ENCODE measurements at places on chromosomes 13 and 19. TPM values are rescaled to one million over a fixed set of nuclear protein-coding genes. Genes with fewer than 3 reads are reported as not detected.

DNA sequence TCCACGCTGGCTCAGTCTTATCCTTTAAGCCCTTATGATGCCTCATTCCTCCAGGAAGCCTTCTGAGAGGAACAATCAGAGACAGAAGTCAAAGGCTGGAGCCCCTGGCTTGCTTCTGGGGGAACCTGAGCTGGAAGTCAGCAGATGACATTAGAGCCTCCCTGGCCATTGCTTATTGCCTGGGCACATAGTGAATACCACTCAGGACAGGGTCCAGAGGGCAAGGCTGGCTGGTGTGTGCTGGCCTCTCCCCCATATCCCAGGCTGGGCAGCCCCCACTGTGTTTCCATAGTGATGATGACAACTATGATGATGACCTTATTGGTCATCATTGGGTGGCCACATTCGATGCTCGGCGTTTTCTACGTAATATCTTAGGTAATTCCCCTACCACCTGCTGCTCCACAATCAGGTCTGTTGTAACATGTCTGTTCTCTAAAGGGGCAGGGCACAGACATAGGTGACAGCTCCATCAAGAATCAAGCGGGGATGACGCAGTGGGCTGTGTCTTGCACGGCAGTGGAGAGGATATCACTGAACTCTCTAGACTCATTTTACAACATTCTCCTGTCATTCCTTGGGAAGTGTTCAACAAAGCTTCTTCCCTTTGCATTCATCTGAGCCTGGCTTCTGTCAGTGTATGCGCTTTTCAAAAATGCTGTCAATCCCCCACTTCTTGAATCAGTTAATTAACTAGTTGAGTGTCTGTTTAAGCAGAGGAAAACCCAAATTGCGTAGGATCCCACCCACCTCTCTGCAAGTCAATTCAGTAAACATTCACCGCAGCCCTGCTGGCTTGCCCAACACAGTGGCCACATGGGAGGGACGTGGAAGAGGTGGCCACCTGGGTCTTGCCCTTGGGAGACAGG, 89.4 kb upstream of the TSHZ3 start:
- DNase-seq, result no peak

- DNase-seq, result no peak
Observed at GRCh38 chr19:21328406-21328805, 804 bp downstream of the ZNF708 start.

- DNase-seq, result no peak
Observed at GRCh38 chr13:56400774-56401173, 739.9 kb upstream of the PRR20A start.

The SIGLEC6 gene
- total RNA-seq, result not detected

The ETFB gene
- 49.8 TPM for total RNA-seq

DNA sequence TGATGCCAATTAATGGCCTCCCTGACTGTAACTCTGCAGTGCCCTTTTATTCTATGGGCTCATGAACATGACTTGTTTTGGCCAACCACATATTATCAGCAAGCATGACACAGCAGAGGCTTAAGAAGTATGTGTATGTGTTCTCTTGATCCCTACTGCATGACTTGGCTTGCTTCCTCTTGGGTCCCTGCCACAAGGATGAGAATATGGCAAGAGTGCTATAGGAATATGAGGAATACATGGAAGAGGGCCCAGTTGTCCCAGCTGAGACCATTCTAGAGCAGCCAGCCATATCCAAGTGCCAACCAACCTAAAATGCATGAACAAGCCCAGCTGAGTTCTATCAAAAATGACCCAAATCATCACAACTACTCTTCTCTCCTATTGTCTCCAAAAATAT, 576.7 kb upstream of the PCDH9 start:
- no peak for DNase-seq

- DNase-seq, result no peak
Observed at GRCh38 chr13:44853641-44854040, 135.6 kb downstream of the NUFIP1 start.

- peak; percentile 45 for DNase-seq
Observed at GRCh38 chr13:30998136-30999088, 66.0 kb downstream of the TEX26 start.

GRCh38 chr13:40657307-40657706, 9.1 kb downstream of the FOXO1 start:
- no peak for DNase-seq

DNA sequence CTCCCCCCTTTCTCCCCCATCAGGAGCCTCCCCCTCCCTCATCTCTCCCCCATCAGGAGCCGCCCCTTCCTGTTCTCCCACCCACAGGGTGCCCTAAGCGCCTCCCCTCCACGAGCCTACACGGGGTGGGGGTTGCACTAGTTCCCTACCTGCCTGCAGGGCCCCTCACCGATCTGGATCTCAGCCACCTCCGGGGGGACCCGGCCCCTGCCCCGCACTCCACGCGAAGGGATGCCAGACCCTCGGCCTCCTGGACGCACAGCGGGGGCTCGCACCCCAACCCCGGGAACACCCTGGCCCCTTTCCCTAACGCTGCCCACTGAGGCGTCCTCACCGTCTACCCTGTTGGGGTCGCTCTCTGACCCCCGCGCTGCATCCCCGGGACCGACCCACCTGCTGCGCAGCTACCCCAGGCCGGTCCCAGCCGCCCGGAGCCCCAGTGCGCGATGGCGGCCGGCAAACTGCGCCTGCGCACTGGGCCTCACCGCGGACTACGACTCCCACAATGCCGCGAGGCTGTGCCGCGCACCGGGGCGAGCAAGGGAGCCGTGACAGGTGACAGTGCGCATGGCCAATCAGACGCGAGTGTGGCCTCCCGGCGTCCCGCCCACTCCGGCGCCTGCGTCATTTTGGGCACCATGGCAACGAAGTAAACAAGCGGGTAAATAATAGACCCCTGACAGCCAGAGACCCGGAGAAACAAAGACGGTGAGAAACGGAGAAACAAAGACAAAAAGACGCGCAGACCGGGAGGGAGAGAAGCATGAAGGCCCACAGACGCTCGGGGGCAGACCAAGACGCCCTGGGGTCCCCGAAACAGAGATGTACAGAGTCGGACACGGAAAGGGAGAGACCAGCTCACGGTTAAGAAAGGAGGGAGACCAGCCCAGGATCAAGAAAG, at the start of gene ZSCAN18:
ZSCAN18 (minus strand) TSS at position 451 of the 901 bp plus-strand sequence. CDS start 7,964 bp downstream, outside the sequence.
- DNase-seq, result peak; percentile 91

The OSCAR gene
- 0.47 TPM for total RNA-seq

The LENG9 gene
- total RNA-seq, result 5.9 TPM

- peak; percentile 17 for DNase-seq
Observed at GRCh38 chr19:42216653-42217519, 591 bp downstream of the DEDD2 start.

GRCh38 chr19:8438236-8438635, 6.5 kb upstream of the HNRNPM start:
- no peak for DNase-seq

The ZNF823 gene
- total RNA-seq, result 18.6 TPM

DNA sequence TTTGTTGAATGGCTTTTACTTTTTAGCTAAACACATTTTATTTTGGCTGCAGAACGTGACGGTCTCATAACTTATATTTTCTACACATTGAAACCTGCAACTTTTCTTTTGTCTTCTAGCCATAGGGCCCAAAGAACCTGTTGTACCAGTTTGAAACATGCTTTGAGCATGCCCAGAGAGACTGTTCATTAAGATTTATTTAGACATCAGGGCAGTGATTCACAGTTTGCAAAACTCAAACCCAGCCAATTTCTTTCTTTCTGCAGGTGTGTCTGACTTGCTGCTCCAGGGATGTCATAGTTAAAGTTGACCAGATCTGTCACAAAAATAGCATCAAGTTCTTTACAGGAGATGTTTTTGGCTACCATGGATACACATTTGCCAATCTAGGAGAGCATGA, 22.0 kb downstream of the SAE1 start:
- DNase-seq, result no peak

The LIM2 gene
- not detected for total RNA-seq

- no peak for DNase-seq
Observed at GRCh38 chr19:48496959-48497727, 14.5 kb downstream of the LMTK3 start.

DNA sequence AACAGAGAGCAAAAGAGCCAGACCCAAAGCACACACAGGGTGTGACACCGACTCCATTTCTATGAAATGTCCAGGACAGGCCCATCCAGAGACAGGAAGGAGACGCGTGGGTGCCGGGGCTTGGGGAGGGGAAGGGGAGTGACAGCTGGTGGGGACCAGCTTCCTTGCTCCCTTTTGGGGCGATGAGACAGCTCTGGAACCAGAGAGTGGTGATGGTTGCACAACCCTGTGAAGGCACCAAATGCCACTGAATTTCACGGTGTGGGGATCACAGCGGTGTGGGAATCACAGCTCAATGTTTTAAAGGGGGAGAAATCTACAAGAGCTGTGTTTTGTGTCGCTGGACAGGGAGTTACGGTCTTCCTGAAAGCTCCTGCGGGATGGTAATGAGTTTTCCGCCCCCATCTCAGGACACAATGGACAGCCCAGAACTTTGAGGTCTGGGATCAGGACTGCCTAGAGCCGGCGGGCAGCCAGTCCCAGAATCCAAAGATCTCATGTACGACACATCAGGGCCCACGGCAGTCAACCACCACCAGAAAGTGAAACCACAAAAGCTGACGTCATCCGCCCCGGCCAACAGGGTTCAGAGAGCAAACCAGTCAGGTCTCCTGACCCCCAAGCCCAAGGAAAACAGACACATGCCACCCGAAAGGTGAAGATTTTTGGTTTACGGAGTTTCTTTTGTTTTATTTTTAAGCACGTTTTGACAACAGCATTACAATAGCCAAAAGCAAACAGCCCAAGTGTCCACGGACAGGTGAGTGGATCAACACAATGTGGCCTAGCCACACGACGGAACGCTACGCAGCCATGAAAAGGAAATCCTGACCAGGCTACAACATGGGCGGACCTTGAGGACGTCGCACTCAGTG, 7.3 kb downstream of the SGTA start:
- DNase-seq, result no peak

DNA sequence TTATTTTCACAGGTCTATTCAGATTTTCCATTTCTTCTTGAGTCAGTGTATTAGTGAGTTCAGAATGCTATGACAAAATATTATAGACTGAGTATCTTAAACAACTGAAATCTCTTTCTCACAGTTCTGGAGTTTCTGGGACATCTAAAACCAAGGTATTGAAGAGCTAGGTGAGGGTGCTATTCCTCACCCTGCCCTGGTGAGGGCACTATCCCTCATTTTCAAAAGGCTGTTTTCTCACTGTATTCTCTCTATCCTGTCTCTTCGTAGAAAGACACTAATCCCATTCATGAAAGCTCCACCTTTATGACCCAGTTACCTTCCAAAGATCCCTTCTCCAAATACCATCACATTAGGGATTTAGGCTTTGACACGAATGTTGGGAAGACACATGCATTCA, 1617.1 kb downstream of the PCDH9 start:
- DNase-seq, result no peak

- DNase-seq, result no peak
Observed at GRCh38 chr13:49821216-49822009, 28.9 kb upstream of the KPNA3 start.

DNA sequence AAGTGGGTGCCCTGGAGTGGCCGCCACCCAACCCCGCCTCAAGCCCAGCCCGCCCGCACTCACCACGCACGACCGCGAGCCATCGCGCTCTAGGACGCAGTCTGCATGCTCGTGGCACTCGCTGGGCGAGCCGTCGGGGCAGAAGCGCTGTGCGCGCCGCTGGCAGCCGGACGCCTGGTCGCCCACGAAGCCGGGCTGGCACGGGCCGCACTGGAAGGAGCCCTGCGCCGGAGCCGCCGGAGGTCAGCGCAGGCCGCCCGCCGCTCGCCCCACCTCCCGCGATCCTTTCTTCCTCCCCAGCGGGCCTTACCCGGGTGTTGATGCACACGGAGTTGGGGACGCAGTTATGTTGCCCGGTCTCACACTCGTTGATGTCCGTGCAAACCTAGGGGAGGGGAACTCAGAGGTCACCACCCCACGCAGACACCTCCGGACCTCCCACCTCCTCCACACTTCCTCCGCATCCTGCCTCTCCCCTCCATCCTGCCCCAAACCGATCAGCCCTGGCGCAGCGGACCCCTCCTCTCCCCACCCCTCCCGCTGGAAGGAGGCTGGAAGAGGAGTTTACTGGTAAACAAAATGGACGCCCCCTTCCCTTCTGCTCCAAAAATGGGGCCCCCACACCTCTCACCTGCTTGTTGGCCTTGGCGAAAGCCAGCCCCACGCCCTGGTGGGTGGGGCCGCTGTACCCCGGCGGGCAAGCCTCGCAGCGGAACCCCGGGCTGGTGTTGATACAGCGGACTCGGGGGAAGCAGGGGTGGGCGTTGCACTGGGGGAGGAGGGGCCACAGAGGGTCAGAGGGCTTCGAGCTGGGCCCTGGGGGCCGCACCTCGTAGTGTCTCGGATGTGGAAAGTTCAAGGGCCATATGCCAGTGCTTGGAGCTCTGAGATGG, 2.3 kb downstream of the COMP start:
- DNase-seq, result no peak

DNA sequence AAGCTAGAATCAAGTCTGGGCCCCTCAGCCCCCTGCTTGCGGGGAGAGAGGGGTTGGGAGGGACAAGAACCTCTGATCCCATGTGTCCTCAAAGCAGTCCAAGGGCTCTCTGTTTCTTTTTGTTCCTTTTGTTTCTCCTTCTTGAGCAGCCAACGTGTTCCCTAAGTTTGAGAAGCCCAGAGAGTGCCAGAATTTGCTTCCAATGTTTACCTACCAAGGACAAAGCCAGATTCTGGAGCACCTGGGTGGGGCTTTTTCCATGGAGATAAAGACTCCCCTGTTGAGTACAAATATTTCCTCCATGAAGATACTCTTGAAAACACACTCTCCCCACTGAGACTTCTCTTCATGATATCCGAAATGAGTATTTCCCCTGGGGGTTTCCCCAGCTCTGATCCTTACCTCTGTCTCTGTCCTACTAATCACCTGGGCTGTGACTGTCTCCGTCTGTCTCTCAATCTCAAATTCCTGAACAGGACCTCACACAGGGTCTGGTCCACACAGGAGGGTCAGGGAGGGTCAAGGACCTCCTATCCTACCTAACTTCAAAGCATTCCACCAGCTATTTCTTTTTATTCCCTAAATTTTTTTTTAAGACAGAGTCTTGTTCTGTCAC, 27.4 kb downstream of the CD177 start:
- no peak for DNase-seq

DNA sequence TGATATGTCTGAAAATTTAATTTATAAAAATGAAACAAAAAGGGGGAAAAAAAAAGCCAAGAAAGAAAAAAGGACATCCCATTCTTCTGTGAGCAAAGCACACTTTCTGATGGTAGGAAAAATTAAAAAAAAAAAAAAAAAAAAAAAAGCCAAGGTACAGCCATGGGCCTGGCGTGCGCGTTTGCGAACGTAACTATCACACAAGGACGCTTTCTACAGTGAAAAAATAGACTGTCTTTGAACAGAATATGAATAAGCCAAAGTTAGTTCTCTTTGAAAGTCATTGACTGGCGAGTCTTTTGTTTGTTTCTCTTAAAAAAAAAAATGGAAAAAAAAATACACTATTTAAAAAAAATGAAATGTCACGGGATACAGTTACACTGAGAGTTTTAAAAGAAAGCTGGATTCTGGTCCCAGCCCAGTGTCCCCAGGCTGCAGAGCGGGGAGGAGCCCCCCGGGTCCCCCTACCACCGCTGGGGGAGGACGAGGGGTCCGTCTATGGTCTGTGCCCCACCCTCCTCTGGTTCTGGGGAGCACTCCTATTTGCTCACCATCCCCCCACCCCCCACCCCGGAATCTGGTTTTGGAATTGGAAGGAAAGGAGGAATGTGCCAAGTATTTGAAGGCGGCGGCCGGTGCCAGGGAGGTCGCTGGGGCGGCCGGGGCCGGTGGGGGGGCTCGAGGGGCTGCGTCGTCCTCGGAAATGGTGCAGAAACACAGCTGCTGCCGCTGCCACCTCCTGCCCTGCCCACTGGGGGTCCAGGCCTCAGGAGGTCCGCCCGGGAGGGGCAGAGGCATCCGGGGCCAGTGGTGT, 134.5 kb downstream of the PTPRS start:
- DNase-seq, result no peak

Measured in occipital lobe (tissue), 3 donors.